ENCODE measurements at places on chromosomes 13 and 19. TPM values are rescaled to one million over a fixed set of nuclear protein-coding genes. Genes with fewer than 3 reads are reported as not detected.

- no peak for DNase-seq
Observed at GRCh38 chr19:57351867-57352266, 796 bp downstream of the ZNF304 start.

DNA sequence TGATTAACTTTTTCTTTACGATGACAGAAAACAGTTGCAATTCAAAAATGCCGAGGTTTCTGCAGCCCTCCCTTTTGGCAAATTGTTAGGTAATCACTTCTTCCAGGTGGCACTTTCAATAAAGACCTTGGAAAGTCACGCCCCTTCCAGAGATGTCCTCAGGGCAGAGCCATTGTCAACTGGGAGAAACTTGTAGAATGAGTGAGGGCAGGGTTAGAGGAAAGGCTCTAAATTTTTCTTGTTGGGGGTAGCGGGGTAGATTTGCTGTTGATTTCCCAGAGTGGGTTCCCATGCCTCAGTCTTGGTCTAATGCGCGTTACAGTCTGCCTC lies 421.1 kb downstream of the FGF9 start:
- no peak for DNase-seq

- DNase-seq, result no peak
Observed at GRCh38 chr13:113732961-113733950, 25.8 kb upstream of the TMEM255B start.

Gene CCDC194
- total RNA-seq, result not detected

DNA sequence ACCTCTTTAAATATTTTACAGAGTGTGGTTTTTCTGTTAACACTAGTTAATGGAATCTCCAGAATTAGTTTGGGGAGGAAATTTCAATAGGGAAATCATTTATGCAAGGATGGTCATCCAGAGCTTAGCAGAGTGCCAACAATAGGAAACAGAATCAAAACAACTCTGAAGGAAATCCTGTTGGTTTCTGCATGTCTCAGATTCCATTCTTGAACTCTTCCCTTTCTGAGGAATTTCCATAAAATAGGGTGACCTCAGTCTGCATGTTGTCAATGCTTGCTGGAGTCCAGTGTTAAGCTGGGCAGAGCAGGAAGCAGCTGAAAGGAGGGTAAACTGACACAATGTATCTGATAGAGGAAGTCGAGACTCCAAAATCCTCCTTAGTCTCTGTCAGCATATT lies 16.9 kb downstream of the CBY2 start:
- DNase-seq, result no peak

- DNase-seq, result no peak
Observed at GRCh38 chr13:44236801-44237207, 136.8 kb upstream of the SERP2 start.

All from occipital lobe (tissue), 3 donors.